Activated B cell treated with CpG ODN at 0.5 μM for 24 hours (primary cell): ENCODE measurements at places on chromosomes 13 and 19. TPM values are rescaled to one million over a fixed set of nuclear protein-coding genes. Genes with fewer than 3 reads are reported as not detected.
A peak's percentile ranks its signal among the peaks of the same experiment; 100 is the strongest.

Gene KLK3
- total RNA-seq: not detected in 2 replicates

- no peak overlapping the region for H3K4me3 ChIP-seq
- no peak for DNase-seq
- H3K4me1 ChIP-seq: no peaks in the 10 kb centered on the region
- no peaks in the 10 kb centered on the region for H3K36me3 ChIP-seq
- peaks cover 2% of the 10 kb centered on the region for H3K27me3 ChIP-seq
- H3K27ac ChIP-seq: no peak overlapping the region
These were observed 189.5 kb upstream of the MIR17HG start for GRCh38 chr13:91158017-91158395.

DNA sequence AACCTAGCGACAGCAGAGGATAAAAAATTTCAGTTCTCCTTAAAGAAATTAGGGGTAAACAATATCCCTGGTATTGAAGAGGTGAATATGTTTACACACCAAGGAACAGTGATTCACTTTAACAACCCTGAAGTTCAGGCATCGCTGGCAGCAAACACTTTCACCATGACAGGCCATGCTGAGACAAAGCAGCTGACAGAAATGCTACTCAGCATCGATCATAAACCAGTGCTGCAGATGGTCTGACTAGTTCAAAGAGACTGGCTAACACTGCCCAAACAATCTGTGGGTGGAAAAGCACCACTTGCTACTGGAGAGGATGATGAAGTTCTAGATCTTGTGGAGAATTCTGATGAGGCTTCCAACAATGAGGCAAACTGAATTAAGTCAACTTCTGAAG is 19.9 kb upstream of the ACOD1 start:
- H3K36me3 ChIP-seq: no peaks in the 10 kb centered on the region
- peaks cover 11% of the 10 kb centered on the region for H3K27me3 ChIP-seq
- no peaks in the 10 kb centered on the region for H3K4me1 ChIP-seq
- no peak for DNase-seq
- no peak overlapping the region for H3K27ac ChIP-seq
- no peak overlapping the region for H3K4me3 ChIP-seq

- H3K4me1 ChIP-seq: peaks cover 4% of the 10 kb centered on the region
- no peak overlapping the region for H3K4me3 ChIP-seq
- H3K27ac ChIP-seq: no peak overlapping the region
- DNase-seq: no peak
- peaks cover 2% of the 10 kb centered on the region for H3K27me3 ChIP-seq
These were observed 64.2 kb upstream of the GTF2F2 start for GRCh38 chr13:45055902-45056648.

DNA sequence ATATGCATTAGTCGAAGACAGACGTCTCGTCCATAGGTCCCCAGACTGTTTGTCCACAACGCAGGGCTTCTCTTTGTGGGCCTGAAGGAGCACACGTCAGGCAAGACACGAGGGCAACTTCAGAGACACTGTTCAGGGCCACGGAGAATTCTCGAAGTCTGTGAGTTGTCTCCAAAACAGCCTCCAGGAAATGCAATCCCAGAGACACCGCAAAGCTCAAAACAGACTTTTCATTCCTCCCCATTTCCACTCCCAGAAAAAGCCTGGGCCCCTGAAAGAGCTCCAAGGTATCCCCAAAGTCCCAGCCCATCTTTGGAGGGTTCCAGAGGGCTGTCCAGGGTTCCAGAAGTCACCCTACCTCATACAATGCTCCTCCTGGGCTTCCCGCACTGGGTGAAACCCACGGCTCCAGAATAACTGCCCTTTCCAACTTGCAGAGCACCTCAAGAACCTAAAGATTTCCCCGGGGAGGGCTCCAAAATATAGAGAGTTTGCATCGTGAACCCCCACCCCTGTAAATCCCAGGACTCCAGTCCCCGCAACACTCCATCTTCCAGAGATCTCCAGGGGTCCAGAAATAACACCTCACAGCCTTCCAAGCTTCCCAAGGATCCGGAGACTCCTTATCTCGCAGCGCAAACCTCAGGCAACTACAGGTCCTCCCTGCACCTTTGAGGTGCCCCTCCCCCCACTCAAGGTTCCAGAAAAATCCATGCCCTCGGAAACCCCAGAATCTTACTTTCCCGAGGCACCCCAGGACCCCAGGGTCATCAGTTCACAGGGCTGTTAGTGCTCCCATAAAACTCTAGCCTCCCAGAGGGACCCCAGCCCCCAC is 687 bp upstream of the FTL start:
- DNase-seq: no peak
- peak overlapping the region; percentile 99 for H3K4me3 ChIP-seq
- peaks cover 70% of the 10 kb centered on the region for H3K4me1 ChIP-seq

GRCh38 chr13:57637515-57637914 is 6.0 kb downstream of the PCDH17 start:
- peaks cover 20% of the 10 kb centered on the region for H3K27me3 ChIP-seq
- no peaks in the 10 kb centered on the region for H3K36me3 ChIP-seq
- H3K4me3 ChIP-seq: no peak overlapping the region
- no peak overlapping the region for H3K27ac ChIP-seq
- H3K4me1 ChIP-seq: no peaks in the 10 kb centered on the region

DNA sequence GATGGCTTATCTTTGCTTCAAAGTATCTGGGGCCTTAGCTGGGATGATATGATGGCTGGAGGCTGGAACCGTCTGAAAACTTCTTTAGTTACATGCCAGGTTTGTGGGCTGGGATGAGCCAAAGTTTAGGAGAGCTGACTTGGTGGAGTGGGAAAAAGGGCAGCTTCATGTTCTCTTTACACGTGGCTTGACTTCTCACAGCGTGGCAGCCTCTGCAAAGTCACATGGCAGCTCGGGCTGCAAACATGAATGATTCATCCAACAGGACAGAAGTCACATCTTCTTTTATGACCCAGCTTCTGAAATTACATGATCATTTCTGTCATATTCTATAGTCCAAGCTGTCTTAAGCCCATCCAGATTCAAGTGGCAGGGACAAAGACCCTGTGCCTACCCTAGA is 176.0 kb downstream of the OLFM4 start:
- no peak overlapping the region for H3K4me3 ChIP-seq
- no peak overlapping the region for H3K27ac ChIP-seq

GRCh38 chr19:13554506-13555240 is 48.4 kb upstream of the CACNA1A start:
- H3K27ac ChIP-seq: no peak overlapping the region
- peaks cover 24% of the 10 kb centered on the region for H3K27me3 ChIP-seq
- no peak overlapping the region for H3K4me3 ChIP-seq
- no peak for DNase-seq
- no peaks in the 10 kb centered on the region for H3K36me3 ChIP-seq

Gene U2AF1L4
- 41.0 and 46.1 TPM in 2 replicates for total RNA-seq

DNA sequence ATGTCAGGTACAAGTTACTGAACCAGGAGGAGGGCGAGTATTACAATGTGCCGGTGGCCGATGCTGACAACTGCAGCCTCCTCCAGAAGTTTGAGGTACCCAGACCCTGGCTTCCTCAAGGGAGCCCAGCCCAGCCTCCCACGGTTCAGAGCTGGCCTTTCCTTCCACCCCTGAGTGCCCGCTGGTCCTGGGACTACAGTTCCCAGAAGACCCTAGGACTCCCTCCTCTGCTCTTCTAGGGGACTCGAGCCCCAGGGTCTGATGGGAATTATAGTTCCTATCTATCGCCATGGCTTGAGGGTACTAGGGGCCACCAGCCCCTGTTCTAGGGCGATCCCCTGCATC is 11.0 kb downstream of the PRKCG start:
- no peak overlapping the region for H3K27ac ChIP-seq
- peaks cover 42% of the 10 kb centered on the region for H3K27me3 ChIP-seq
- no peak for DNase-seq
- H3K36me3 ChIP-seq: no peaks in the 10 kb centered on the region

- DNase-seq: no peak
- H3K27ac ChIP-seq: no peak overlapping the region
- no peaks in the 10 kb centered on the region for H3K4me1 ChIP-seq
- no peak overlapping the region for H3K4me3 ChIP-seq
- no peaks in the 10 kb centered on the region for H3K36me3 ChIP-seq
These were observed 303.4 kb downstream of the SLC7A1 start for GRCh38 chr13:29292045-29292444.

- no peak for DNase-seq
- H3K4me3 ChIP-seq: peak overlapping the region; percentile 93
- peak overlapping the region; percentile 92 for H3K27ac ChIP-seq
- peaks cover 17% of the 10 kb centered on the region for H3K4me1 ChIP-seq
- peaks cover 37% of the 10 kb centered on the region for H3K36me3 ChIP-seq
These were observed 362 bp downstream of the ZNF557 start for GRCh38 chr19:7069904-7070226.

GRCh38 chr13:98103942-98104880 is 38.7 kb upstream of the FARP1 start:
- H3K4me1 ChIP-seq: no peaks in the 10 kb centered on the region
- no peak overlapping the region for H3K4me3 ChIP-seq
- no peaks in the 10 kb centered on the region for H3K36me3 ChIP-seq
- no peak for DNase-seq
- peaks cover 1% of the 10 kb centered on the region for H3K27me3 ChIP-seq

Gene KLC3
- total RNA-seq: not detected in 2 replicates

DNA sequence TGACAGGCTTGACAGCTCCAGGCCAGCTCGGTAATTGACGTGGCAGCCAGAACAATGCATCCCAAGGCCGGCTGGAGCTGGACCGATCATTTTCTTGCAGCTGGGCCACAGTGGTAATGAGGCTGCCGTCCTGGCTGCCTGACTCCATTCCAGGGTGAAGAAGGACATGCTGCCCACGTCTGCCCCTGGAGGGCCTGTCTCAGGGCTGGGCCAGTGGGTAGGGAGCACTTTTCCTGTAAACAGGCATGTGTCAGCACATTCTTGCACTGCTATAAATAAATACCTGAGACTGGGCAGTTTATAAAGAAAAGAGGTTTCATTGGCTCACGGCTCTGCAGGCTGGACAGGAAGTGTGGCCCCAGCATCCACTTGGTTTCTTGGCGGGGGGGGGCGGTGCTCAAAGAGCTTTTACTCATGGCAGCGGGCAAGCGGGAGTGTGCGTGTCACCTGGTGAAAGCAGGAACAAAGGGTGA is 38.1 kb upstream of the KCTD15 start:
- H3K27ac ChIP-seq: no peak overlapping the region
- H3K27me3 ChIP-seq: peaks cover 2% of the 10 kb centered on the region
- no peak overlapping the region for H3K4me3 ChIP-seq
- no peak for DNase-seq
- H3K36me3 ChIP-seq: no peaks in the 10 kb centered on the region

- H3K27me3 ChIP-seq: peaks cover 9% of the 10 kb centered on the region
- H3K36me3 ChIP-seq: no peaks in the 10 kb centered on the region
- no peak overlapping the region for H3K4me3 ChIP-seq
- no peaks in the 10 kb centered on the region for H3K4me1 ChIP-seq
- H3K27ac ChIP-seq: no peak overlapping the region
- DNase-seq: no peak
These were observed 68.5 kb downstream of the TEX29 start for GRCh38 chr13:111388851-111389500.

DNA sequence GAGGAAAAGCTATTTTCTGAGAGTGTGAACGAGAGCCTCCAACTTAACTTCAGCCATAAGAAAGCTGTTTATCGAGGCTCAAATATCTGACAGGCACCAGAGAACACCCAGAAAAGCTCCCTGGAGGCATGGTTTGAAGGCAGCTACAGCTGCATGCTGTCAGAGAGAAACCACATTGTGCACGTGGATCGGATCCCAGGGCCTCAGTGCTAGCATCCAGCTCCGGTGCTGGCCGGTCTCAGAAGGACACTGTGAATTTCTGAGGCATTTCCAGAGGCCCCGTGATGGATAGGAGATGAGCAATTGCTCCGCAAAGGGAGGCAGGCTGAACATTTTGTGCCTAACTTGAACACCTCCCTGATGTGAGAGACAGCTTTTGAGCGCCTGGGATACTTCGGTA is 315.7 kb downstream of the FGF9 start:
- H3K27ac ChIP-seq: no peak overlapping the region
- DNase-seq: no peak
- H3K4me1 ChIP-seq: no peaks in the 10 kb centered on the region
- H3K27me3 ChIP-seq: no peaks in the 10 kb centered on the region
- H3K36me3 ChIP-seq: no peaks in the 10 kb centered on the region

- DNase-seq: peak; percentile 23
- no peaks in the 10 kb centered on the region for H3K27me3 ChIP-seq
- peaks cover 20% of the 10 kb centered on the region for H3K36me3 ChIP-seq
- peak overlapping the region; percentile 81 for H3K27ac ChIP-seq
These were observed 850 bp upstream of the CERS4 start for GRCh38 chr19:8208119-8208921.

Gene NCAN
- not detected in 2 replicates for total RNA-seq

Gene SIGLEC12
- not detected in 2 replicates for total RNA-seq

Gene PPFIA3
- 1.2 and 3.6 TPM in 2 replicates for total RNA-seq

GRCh38 chr19:17294051-17294891 is 9.0 kb downstream of the ABHD8 start:
- H3K4me1 ChIP-seq: peaks cover 10% of the 10 kb centered on the region
- peak; percentile 36 for DNase-seq
- H3K36me3 ChIP-seq: peaks cover 7% of the 10 kb centered on the region
- H3K4me3 ChIP-seq: no peak overlapping the region
- no peak overlapping the region for H3K27ac ChIP-seq

GRCh38 chr13:97076898-97077297 is 82.6 kb upstream of the OXGR1 start:
- no peaks in the 10 kb centered on the region for H3K36me3 ChIP-seq
- H3K4me1 ChIP-seq: no peaks in the 10 kb centered on the region
- no peak overlapping the region for H3K4me3 ChIP-seq
- H3K27ac ChIP-seq: no peak overlapping the region

Gene JSRP1
- total RNA-seq: 0.31 and 0.54 TPM in 2 replicates
